Motor neuron (in vitro differentiated cells): ENCODE measurements at places on chromosomes 16 and 17.
A peak's percentile ranks its signal among the peaks of the same experiment; 100 is the strongest.

GRCh38 chr16:4182581-4183236, 59.2 kb downstream of the SRL start:
- ATAC-seq: no peak

GRCh38 chr16:59684911-59685310, 950.8 kb upstream of the GOT2 start:
- no peak for ATAC-seq

DNA sequence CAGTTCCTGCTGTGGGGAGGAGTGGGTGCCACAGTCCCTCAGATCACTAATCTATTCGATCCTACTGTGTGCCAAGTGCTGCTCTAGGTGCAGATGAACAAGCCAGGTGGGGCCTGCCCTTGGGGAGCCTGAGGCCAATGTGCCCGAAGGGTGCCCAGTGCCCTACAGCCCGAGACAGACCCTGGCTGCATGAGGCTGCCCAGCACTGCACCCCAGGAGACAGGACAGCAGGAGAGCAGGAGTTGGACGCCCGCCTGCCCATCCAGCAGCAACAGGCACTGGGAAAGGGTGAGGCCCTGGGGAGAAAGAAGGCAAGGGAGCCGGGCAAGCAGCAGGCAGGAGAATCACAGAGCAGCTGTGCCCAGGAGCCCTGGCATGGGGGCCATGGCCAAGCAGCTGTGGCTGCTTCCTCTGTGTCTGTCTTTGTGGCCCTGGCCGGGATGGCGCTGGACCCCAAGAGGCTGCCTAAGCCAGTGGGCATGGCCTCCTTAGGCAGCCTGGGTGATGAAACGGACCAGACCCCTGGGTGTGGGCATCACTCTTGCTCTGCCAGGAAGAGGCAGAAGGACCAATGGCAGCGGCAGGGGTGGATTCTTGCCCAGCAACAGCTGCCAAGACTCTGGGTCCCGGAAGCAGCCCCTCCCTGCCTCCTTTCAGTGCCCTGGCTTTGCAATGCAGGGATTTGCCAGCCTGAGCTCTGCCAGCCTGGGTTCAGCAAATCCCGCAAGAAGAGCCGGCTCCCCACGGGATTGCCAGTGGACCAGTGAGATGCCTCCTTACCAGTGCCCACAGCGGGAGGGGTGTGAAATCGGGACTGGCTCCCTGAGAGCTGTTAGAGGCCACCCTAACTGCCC, 179.6 kb upstream of the TNRC6C start:
- peak; percentile 39 for ATAC-seq

DNA sequence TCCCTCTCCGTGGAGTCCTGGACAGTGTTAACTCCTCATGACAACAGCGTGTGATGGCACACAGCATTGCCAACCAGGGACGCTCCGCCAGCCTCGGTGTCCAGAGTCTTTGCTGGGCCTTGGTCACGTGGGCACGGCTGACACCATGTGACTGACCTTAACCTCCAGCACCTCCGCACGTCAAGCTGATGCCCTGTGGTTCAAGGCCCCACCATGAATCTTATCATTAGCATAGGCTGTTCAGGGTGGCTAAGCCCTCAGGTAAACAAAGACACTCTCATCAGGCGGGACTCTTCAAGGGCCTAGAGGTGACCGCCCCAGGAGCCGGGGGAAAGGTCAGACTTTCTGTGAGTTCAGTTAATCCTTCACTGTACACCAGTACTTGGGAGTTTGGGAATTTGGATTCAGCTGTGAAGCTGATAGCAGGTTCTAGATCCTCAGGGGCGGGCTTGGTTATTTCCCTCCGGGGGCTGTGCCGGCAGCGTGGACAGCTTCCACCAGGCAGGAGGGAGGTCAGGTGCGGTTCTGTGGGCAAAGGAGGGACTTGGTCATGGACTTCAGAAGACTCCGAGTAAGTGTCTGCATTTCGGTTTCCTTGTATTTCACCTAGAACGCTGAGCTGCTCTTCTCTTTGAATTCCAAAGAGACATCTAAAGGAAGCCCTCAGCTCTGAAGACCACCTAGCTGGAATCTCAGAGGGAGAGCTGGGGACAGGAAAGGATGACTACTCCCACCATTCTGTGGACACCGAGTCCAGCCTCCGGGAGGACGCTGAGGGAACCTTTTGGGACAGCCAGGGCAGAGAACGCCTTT, 195.5 kb upstream of the CIBAR2 start:
- ATAC-seq: no peak

DNA sequence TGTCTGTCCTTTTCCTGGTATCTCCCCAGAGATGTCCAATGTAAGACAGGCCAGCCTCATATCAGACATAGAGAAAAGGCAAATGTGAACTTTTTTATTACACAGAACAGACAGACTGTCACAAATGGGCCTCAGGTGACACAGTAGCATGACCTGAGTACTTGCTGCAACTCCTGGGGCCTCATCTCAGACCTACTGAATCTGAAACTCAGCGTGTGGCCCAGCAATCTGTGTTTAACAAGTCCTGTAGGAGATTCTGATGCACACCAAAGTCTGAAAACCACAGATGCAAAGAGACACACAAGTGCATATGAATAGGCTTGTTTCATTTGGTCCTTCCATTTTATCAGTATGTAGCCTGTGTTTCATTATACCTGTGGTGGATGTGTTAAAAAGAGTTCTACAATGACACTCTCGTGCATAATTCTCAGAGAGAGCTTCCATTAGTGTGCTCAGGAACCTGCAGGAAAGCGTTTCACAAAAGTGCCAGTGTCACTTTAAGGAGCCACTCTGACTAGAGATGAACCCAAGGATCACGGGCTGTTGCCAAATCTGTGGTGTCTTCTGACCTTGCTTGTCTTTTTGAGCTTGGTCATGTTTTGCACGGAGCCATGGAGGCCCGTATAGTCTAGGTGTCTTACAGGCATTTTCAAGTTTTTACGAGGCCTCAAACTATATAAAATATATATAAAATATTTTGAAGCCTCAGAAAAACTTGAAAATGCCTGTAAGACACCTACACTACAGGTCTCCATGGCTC, 33.8 kb upstream of the NF1 start:
- no peak for ATAC-seq

DNA sequence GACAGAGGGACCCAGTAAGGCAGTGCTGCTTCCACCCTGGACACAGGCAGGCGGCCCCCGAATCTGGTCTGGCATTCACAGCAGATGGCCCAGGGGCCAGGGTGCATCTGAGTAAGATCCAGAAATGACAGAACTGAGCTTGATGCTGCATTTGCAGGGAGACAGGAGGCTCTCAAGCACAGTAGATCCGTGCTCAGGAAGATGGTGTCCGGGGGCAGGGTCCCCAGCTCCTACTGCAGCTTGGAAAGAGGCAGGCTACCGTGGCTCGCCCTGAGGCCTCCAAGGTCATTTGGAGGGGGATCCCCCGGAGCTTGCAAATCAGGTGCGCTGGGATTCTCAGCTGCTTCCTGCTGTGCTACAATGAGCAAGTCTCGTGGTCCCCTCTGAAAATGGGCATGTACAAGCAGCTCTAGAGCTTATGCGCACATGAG, 2.2 kb downstream of the C16orf95 start:
- ATAC-seq: no peak

DNA sequence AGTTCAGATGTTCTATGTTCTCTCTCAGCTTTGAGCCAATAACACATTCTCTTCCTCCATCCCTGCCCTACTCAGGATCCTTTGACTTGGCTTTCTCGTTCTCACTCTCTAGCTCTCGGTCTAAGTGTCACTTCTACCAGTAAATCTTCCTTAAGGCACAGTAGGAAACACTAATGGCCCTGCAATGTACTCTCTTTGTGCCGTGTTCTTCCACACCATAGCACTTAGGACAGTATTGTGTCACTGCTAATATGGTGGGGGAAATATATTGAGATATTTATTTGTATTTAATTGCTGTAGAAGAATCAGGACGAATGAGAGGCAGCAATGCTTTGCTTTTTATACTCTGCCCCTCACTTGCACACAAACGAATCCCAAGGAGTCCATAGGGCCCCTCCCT, 493.1 kb downstream of the SHISA9 start:
- ATAC-seq: no peak

GRCh38 chr16:28495098-28495793, 803 bp downstream of the APOBR start:
- ATAC-seq: no peak

DNA sequence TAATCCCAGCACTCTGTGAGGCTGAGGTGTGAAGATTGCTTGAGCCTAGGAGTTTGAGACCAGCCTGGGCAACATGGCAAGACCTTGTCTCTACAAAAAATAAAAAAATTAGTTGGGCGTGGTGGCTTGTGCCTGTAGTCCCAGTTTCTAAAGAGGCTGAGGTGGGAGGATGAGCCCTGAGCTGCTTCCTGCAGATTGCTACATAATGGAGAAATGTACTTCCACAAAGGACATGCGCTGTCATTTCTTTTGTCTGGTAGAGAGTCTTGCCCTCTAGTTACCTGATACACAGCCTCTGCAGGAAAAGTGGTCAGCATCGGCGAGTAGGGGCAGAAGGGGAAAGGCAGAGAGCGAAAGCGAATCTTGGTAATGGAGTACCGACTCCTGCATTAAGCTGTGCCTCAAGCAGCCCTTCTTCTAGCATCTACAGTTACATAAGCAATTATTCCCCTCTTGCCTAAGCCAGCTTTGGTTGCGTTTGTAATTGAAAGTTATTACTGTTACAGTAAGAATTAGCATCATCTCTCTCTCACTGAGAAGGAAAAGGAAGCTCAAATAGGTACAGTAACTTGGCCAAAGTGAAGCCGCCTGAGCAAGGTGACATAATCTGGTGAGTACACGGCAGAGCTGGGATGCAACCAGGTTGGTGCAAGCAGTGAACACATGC, 18.5 kb upstream of the GGA2 start:
- no peak for ATAC-seq

GRCh38 chr17:67180275-67180674, 64.7 kb downstream of the HELZ start:
- no peak for ATAC-seq

- ATAC-seq: no peak
These were observed 15.1 kb downstream of the CACNG5 start for GRCh38 chr17:66849851-66850580.

- no peak for ATAC-seq
These were observed 270.0 kb upstream of the SOX9 start for GRCh38 chr17:71850812-71851211.

DNA sequence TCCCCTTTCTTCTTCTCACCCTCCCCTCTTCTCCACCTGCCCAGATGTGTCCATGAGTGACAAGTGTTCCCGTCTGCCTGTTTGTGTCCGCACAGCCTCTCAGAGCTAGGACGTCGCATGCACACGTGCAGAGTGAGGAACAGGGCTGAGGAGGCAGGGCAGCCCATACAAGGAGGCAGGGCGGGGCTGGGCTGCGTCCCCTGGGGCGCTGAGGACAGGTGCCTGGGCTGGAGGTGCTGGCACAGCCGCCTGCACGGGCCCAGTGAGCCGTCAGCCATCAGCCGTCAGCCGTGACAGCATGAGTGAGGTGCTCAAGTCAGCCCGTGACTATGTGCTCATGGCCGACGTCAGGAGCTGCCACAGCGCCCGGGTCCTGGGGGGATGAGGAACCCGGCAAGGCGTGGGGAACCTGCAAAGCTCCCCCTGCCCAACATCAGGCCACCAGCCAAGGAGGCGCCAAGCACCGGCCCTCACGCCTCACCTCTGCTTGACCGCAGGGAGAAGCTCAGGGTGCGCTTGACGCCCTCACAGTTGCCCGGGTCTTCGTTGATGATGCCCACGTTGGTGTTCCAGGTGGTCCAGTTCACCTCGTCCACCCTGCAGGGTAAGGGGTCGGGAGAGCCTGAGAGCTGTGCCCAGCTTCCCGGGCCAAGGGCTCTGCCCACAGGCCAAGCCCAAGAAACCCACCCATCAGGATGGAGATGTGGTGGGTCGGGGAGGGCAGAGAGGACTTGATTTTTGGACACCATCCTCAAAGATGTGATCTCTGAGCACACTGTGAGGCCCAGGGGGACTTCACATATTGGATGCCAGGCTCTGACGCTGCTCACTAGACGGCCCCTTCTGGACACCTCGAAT, 13.7 kb upstream of the TRPV3 start:
- no peak for ATAC-seq

DNA sequence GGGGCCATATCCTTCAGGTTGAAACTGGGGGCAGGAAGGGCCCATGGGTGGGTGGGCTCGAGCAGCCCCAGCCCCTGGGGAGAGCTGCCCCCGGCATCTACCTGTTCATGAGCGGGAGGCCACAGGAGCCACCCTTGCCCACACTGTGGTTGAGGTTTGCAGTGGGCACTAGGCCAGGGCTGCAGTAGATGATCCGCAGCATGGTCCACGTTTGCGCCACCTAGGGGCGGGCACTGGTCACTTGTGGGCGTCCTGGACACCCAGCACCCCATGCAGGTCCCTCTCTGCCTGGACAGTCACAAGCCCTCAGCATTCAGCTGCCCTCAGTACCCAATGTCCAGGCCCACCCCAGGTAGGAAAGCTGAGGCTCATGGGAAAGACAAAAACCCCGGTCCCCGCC, 1.8 kb upstream of the JMJD8 start:
- ATAC-seq: no peak

GRCh38 chr17:29581583-29582253, 7.7 kb downstream of the GIT1 start:
- no peak for ATAC-seq

- ATAC-seq: no peak
These were observed 21.9 kb upstream of the SSTR2 start for GRCh38 chr17:73142872-73143381.

- no peak for ATAC-seq
These were observed 1.8 kb upstream of the ERN1 start for GRCh38 chr17:64131606-64132270.

DNA sequence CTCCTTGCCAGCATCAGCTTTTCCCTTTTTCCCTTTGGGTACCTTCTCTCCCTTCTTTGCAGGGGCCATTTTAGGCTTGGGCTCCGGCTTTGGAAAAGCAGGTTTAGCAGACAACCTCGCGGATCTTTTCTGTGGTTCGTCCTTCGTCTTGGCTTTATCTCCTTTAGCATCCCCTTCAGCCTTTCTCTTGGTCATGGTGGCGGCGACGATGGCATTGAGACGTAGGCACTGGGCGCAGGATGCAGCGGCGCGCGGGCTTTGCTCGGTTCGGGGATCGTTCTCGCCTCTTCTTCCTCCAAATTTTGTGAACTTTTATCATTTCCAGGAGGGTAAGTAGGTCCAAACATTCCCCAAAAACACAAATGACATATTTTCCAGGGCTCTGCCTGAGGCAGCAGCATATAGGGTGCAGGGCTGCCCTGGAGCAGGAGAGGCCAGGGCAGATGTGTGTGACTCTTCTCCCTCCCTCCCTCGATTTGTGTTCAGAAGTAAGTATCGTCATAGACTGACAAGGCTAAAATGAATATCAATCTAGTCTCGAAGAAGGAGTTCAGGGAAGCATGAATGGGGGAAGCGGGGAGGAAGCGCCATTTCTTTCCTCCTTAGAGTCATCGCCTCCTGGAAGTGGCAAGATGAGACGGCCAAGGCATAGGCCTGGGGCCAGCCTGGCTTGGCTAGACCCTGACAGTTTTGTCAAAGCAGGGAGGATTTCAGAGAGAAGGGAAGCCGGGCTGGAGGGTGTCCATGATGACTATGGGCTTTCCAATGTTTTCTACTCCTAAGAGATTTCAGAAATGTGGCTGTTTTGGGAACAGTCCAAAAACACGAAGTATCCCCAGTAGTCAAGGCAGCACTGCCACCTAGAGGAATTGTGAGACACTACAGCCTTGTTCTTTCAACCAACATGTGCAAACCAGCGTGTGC, 13.2 kb downstream of the CHCT1 start:
- peak; percentile 66 for ATAC-seq
